ENCODE measurements at places on chromosomes 13 and 19. TPM values are rescaled to one million over a fixed set of nuclear protein-coding genes. Genes with fewer than 3 reads are reported as not detected.

DNA sequence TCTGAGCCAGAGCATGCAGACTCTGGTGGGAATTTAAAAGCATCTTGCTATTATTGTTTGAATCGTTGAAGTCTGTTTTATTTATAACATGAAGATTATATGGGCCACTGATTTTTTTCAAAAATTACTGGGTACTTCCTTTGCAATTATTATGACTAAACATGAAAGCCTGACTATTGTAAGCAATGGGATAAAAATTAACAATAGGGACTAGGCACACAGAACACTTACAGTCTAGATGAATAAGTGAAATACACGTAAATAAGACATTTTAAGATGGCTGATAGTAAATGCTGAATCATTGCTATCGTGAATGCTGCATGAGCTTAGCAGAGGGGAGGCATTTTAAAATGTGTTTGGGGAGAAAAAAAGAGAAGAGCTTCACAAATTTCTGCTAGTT lies 81.0 kb upstream of the MAB21L1 start:
- no peak for DNase-seq

DNA sequence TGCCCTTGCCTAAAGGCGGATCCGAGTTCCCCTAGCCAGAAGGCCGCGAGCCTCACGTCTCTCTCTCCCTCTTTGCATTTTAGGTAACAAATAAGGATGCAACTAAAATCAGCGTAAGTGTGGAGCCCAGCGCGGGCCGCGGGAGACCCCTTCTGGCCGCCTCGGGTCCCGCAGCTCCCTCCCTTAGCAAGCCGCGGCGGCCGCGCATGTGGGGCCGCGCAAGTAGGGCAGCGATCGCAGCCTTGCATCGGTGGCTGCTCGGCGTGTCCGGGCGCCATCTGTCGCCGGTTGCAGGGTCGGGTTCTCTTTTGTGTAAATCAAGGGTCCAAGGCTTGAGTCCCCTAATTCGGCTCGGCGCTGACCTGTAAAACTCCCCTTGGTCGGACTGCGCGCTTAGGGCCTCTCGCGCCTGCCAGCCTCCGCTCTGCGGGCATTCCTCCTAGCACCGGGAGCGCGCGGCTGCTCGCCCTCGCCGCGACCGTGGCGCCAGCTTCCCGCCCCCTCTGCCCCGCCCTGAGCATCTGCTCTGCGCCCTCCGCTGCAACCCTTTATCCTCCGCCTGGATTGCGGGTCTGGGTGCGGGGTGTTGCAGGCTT lies 2.7 kb downstream of the VSTM2B start:
- DNase-seq = no peak

Gene SIGLEC7
- not detected for total RNA-seq

- DNase-seq = no peak
Measured at GRCh38 chr13:64791373-64791772, 2438.8 kb downstream of the PCDH9 start.

Data from Panc1 (cell line).